ENCODE measurements at places on chromosomes 7 and 10.

DNA sequence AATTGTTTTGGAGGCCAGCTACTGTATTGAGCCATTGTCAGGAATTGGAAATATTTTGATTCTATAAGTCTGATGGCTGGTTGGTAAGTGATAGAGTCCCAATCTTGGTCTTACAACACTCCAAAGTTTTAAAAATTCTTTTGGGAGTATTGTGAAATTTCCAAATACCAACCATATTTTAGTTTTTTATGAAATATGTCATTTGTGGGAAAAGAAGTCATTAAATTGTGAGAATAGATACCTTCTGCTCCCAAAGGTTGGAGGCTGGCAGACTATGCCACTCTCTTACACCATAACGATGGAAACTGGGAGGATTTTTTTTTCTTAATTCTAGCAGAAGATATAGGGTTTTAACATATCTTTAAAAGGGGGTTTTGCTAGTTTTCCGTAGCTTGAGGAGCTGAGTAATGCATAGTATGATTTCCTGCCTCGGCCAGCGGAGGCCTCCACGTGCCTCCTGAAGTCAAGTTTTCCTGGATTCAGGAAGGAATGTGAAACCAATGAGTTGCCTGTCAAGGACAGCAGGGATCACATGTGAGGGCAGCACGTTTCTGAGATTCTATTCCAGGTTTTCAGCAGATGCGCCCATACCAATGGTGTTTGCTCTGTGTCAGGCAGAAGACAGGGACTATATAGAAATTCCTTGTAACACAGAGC, 92.2 kb upstream of the LAMB4 start:
- no peak for DNase-seq

DNA sequence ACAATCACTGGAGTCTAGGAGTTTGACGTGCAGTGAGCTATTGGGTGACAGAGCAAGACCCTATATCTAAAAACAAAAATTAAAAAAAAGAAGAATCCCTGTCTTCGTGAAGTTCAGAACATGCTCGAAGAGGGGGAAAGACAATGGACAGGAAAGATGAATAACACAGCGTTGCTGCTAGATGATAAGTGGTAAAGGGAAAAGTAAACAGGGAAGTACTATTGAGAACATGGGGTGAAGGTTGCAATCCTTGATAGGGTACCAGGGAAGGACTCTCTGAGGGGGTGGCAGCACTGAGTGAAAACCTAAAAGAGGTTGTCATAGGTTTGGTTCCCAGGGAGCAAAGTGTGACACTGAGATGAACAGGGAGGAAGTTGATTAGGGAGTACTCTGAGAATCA, 2.8 kb upstream of the ABRAXAS2 start:
- no peak for DNase-seq

DNA sequence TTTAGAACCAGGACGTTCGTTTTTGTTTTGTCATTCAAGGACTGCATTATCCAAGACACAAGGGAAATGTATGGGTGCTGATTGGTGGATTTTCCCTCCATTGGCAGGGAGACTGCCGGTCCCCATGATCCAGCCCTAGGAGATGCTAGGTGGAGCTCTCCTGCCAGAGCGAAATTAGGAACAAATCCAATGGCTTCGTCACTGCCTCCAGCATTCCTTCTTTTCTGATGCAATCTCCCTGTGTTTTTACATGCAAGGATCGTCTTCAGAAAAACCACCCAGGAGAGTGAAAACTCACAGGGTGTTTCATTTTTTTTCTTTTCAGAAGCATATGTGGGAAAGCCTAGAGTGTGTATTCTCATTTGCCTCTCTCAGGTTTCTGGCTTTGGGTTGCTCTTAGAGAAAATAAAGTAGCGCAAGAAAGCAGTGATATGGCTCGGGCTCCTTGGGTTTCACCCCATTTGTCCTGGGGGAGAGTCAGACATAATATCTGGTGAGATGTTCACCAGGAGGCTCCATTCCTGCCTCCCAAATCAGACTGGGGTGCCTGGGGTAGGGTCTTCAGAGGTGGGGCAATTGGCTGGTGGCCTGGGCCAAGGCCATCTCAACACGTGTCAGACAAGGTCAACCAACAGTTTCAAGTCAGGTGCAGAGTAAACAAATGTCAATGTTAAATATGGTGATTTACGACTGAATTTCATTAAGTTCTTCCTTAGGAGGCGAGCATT, 450.9 kb upstream of the MKI67 start:
- no peak for DNase-seq

- no peak for DNase-seq
Observed at GRCh38 chr7:22723637-22724036, 3.4 kb upstream of the IL6 start.

DNA sequence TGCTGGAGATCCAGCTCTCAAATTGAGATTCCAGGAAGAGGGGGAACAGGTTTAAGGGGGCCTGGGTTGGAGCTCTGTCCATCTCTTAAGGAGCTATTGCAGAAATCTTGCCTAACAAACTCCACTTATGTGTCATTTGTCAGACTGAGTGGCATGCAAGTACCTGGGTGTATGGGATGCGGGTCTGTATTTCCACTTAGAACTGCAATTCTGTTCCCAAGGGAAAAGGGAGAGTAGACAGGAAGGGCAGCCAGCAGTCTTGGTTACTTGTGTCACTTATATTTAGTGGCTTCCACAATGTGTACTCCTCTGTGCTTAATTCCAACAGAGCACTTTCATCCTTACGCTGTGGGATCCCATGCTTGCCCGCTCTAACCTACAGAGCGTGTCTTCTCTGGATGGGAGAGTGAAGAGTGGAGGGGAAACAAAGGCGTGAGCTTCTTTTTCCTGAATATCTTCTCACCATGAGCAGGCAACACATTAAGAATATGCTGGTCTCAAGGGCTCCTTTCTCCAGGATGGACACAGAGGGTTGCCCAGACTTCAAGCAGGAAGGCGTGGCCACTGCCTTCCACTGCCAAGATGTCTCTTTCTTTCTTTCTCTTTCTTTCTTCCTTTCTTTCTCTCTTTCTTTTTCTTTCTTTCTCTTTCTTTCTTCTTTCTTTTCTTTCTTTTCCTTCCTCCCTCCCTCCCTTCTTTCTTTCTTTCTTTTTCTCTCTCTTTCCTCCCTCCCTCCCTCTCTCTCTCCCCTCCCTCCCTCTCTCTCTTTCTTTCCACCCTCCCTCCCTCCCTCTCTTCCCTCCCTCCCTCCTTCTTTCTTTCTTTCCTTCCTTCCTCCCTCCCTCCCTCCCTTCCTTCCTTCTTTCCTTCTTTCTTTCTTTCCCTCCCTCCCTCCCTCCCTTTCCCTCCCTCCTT, 153.8 kb upstream of the TNS3 start:
- DNase-seq: no peak

DNA sequence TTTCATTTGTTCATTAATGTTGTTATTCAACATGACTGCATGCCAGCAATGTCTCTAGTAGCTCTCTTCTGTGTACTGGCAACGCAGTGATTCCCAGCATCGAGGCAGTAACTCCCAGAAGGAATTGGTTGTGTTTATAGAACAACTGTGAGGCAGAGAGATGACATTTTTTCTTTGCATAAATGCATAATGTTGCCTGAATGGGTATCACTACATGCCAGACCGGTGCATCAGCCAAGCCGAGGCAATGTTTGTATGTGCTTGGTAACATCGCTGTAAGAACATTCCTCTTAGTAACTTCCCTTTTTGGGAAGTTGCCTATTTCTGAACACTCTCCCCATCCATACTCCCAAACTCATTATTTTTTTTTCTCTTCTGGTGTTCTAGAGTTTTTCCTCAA, 182.9 kb downstream of the HTR7 start:
- no peak for DNase-seq

DNA sequence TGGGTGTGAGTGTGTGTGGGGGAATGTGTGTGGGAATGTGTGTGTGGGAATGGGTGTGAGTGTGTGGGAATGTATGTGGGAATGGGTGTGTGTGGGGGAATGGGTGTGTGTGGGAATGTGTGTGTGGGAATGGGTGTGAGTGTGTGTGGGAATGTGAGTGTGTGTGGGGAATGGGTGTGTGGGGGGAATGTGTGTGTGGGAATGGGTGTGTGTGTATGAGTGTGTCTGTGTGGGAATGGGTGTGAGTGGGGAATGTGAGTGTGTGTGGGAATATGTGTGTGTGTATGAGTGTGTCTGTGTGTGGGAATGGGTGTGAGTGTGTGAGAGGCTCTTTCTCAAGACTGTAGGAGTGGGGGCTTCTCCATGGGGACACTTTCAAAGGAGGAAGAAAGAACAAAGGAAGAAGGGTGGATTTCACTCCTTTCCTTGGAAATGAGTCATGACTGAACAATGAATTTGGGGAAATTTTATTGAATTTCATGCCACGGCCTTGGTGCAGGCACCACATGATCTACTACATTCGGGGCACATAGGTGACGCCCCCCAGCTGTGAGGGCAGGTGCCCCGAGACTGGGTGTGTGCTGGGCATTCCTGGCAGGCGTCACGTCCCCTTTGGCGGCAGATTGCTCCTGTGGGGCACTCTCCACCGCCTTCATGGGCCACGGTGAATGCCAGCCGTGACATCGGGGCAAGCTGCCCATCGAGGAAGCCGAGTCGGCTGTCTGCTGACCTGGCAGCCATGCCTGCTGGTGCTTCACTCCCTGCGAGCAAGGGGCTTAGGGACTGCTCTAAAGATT, 88.8 kb upstream of the INSIG1 start:
- DNase-seq: no peak

DNA sequence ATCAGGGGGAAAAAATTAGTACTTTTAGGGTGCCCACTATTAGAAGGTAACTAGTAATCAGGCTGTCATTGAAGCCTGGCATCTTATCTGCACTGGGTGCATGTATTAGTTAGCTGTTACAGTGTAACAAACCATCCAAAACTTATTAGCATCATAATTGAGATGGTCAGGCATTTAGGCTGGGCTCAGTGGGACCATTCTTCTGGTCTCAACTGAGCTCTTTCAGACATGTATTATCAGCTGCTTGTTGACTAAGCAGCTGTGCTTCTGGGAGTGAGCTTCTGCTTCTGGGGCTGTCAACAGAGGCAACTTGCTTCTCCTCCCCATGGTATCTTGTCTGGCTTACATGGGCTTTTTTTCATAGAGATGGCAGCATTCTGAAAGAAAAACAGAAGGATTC, 154.0 kb upstream of the ZNF92 start:
- DNase-seq: no peak

DNA sequence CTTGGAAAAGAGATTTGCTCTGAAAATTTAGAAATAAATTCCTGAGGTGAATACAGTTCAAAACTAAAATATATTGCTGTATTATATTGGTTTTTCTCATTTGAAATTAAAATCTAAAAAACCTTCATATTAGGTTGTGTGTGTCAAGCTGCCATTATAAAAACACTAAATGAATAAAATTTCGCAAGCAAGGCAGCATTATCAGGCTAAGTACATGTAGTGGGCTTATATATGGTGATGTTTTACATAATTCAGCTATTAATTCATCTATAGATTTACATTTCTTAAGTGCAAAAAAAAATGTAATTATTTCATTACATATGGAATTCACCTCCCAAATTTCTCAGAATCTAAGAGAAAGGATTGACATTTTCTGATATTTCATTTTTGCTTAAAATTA, 5.3 kb downstream of the MEOX2 start:
- no peak for DNase-seq

GRCh38 chr10:630581-631073, 58.8 kb downstream of the DIP2C start:
- no peak for DNase-seq

- no peak for DNase-seq
Observed at GRCh38 chr10:46553238-46554049, 3.0 kb downstream of the GPRIN2 start.

GRCh38 chr10:6741541-6741941, 161.5 kb upstream of the PRKCQ start:
- no peak for DNase-seq

DNA sequence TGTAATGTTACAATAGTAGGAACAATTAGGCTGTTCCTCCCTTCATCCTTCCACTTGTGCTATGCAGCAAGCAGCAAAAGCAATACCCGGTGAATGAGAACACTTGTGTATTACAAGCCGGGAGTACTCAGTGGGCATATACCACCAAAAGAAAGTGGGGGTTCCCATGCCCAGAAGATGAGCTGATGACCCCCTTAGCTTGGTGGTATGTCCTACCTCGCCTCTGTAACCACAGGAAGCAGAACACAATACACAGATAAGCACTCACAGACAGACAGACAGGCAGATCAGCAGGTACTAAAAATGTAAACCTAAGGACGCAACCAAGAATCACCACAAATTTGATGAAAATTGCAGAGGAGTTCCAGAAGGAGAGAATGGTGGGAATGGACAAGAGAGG, 15.5 kb upstream of the KIF20B start:
- DNase-seq: no peak

GRCh38 chr10:103710490-103710889, 144.9 kb downstream of the SH3PXD2A start:
- DNase-seq: no peak

DNA sequence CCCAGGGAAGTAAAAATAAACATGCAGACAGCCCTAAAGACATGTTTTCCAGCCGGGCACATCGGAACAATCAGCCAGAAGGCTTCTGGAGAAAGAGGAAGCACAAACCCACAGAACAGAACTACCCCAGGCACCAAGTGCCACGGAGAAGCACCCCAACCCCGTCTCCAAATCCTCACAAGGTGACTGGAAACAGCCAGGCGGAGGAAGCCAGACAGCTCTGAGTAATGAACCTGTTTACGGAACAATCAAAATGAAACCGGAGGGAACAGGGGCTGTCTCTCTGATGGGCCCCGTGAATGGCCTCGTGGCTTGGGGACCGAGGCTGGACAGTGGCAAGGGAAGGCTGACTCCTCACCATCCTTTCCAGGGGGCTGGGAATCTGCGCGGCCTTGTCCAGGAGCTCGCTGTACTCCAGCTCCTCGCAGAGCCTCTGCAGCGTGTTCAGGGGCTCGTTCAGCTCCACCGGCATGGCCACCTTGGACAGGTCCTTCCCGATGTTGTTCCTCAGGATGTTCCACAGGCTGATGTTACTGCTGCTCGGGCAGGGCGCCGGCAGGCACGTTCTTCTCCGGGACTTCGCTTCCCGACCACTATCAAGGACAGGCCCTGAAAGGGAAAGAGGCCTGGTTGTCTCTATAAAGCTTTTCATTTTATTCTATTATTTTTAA, 77.0 kb upstream of the GSDME start:
- DNase-seq: no peak

- DNase-seq: no peak
Observed at GRCh38 chr7:44159824-44160630, 18.9 kb upstream of the MYL7 start.

Measured in activated CD4-positive, alpha-beta T cell treated with anti-CD3 and anti-CD28 coated beads, Interleukin-2, amount 50 U/mL, for 1 hour (primary cell).